Psoas muscle (tissue), 8 donors: ENCODE measurements at places on chromosomes 4 and X. TPM values are rescaled to one million over a fixed set of nuclear protein-coding genes. Genes with fewer than 3 reads are reported as not detected.

The HSFX4 gene
- total RNA-seq: not detected

The ITGB1BP2 gene
- 15.7 TPM for total RNA-seq

DNA sequence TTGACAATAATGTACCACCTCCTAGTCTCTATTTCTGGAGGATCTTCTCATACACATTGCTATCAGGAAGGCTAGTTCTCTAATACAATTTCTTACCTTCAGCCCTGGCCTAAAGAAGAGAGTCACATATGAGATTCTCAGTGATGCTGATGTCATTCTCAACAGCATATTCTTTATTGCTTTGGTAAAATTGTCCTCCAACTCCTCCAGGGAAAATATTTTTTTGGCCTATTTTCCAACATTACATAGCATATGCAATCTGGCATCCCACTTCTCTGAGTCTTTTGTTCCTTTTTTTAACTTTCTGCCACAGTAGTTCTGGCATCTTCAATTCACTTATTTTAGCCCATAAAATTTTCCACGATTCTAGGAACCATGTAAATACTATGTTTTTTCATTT, 2363.1 kb downstream of the ARAP2 start:
- no peak overlapping the region for H3K27ac ChIP-seq
- DNase-seq: no peak
- no peaks in the 10 kb centered on the region for H3K4me1 ChIP-seq
- H3K27me3 ChIP-seq: no peaks in the 10 kb centered on the region
- H3K36me3 ChIP-seq: no peaks in the 10 kb centered on the region

GRCh38 chrX:54043541-54044125, 640 bp downstream of the PHF8 start:
- H3K4me3 ChIP-seq: peak overlapping the region; percentile 81
- DNase-seq: no peak
- no peaks in the 10 kb centered on the region for H3K27me3 ChIP-seq
- peaks cover 33% of the 10 kb centered on the region for H3K36me3 ChIP-seq
- peak overlapping the region; percentile 94 for H3K27ac ChIP-seq
- H3K4me1 ChIP-seq: no peaks in the 10 kb centered on the region
